CD4-positive, alpha-beta T cell (primary cell): ENCODE measurements at places on chromosomes 5 and 9.

DNA sequence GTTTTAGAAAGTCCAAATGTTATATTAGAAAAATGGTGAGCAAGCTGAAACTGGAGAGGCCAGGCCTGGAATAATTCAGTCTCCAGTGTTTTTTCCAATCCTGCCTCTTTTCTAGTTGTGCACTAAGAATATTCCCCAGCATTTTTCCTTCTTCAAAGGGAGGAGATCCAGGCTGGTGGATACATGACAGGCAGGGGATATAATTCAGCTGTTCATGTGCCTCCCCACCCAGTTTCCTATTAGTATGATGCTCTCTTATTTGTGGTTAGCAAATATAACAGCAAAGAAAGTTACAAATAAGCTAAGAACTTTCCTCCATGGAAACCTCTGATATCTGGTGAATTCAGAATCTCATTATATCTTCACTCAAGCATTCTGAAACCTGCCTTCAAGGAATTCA is 216.4 kb downstream of the TARS1 start:
- no peaks in the 10 kb centered on the region for H3K36me3 ChIP-seq
- H3K4me3 ChIP-seq = no peak overlapping the region
- no peaks in the 10 kb centered on the region for H3K4me1 ChIP-seq
- H3K27ac ChIP-seq = no peak overlapping the region
- no peaks in the 10 kb centered on the region for H3K27me3 ChIP-seq

DNA sequence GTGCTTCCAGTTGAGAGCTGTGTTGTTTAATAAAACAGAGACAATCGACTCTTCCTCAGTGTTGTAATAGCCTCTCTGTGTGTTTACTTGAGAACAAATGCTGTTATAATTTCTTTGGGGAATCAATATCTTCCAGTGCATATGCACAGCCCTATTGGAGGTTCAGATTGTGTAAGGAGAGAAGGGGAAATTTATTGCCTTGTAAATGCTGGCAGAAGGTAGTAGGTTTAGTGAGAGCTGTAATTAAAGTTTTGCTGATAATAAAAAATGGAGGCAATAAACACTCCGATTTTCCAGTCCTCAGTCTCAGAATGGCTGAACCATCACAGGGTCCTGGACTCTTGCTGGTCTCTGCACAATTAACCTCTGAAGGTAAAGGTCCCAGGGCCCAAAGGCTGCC is 128.3 kb downstream of the C5orf15 start:
- no peak for DNase-seq
- no peaks in the 10 kb centered on the region for H3K4me1 ChIP-seq
- no peaks in the 10 kb centered on the region for H3K36me3 ChIP-seq
- H3K27me3 ChIP-seq = no peaks in the 10 kb centered on the region

GRCh38 chr5:160496784-160497183 is 75.1 kb downstream of the PTTG1 start:
- no peaks in the 10 kb centered on the region for H3K27me3 ChIP-seq
- no peaks in the 10 kb centered on the region for H3K4me1 ChIP-seq
- no peak overlapping the region for H3K4me3 ChIP-seq
- no peak overlapping the region for H3K27ac ChIP-seq

DNA sequence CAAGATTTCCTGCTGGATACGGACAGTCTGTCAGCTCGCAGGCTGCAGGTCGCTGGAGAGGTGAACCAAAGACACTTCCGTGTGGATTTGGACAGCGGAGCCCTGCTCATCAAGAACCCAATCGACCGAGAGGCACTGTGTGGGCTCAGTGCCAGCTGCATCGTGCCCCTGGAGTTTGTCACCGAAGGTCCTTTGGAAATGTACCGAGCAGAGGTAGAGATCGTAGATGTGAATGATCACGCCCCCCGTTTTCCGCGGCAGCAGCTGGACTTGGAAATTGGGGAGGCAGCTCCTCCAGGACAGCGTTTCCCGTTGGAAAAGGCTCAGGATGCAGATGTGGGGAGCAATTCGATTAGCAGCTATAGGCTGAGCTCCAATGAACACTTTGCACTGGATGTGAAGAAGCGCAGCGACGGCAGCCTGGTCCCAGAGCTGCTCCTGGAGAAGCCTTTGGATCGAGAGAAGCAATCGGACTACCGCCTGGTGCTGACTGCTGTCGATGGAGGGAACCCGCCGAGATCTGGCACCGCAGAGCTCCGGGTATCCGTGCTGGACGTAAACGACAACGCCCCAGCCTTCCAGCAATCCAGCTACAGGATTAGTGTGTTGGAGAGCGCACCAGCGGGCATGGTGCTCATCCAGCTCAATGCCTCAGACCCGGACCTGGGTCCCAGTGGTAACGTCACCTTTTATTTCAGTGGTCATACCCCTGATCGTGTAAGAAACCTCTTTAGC is 658 bp downstream of the PCDHGC4 start:
- H3K27ac ChIP-seq = no peak overlapping the region
- H3K36me3 ChIP-seq = no peaks in the 10 kb centered on the region
- DNase-seq = no peak

DNA sequence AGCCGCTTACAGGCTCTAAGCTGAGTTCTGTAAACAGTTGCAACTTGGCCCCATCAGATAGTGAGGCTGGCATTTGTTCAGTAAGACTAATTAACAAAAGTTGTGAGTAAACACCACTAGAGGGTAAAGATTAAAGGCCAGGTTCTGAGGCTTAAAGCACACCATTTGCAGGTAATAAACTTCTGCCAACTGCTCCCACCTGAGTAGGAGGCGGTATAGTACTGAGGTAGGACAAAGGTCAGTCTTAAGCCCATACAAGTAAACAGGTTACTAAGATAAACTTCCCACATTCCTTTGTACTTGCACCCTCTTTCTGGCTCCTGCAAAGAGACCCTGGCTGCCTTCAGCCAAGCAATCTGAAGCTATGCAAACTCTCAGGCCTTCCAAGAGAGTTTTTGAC is 419.6 kb downstream of the DNAH5 start:
- H3K36me3 ChIP-seq = no peaks in the 10 kb centered on the region
- no peak overlapping the region for H3K4me3 ChIP-seq
- no peak for DNase-seq
- H3K4me1 ChIP-seq = no peaks in the 10 kb centered on the region
- H3K27me3 ChIP-seq = no peaks in the 10 kb centered on the region
- H3K27ac ChIP-seq = no peak overlapping the region

- no peaks in the 10 kb centered on the region for H3K36me3 ChIP-seq
- no peak overlapping the region for H3K27ac ChIP-seq
- DNase-seq = no peak
- H3K4me1 ChIP-seq = peaks cover 36% of the 10 kb centered on the region
- peaks cover 67% of the 10 kb centered on the region for H3K27me3 ChIP-seq
Measured at GRCh38 chr5:181170996-181171395, 23.6 kb downstream of the OR2V2 start.
